ENCODE measurements at places on chromosomes 3 and 15. TPM values are rescaled to one million over a fixed set of nuclear protein-coding genes. Genes with fewer than 3 reads are reported as not detected.

GRCh38 chr3:196694202-196694638 lies 17.8 kb downstream of the CEP19 start:
- DNase-seq, result no peak

UBL7 gene
- 116 TPM for total RNA-seq

DNA sequence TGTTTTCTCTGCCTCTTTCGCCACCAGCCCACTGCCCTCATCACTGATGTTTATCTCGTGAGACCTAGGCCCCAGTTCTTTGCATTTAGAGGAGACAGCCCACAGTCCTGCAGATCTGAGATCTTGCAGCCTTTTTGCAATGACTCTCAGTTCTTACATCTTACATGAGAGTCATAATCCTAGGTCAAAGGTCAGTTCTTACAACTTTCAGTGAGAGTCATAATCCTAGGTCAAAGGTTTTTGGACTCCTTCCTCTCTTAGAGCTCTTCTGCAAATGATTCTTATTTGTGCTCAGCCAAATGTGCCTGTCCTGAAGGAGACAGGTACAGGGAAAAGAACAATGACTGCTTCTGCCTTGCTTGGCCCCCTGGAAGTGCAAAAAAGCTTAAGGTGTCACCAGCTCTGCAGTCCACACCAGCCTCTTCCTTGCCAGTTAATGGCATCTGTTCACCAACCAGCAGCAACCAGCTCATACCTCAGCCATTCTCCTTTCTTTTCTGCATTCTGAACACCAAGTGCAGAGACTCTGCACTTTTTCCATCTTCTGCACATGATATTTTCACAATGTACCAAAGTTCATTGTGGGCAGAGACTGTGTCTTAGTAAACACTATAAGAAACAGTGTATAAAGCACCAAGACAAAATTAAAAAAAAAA lies 67.1 kb downstream of the ABHD5 start:
- no peak for DNase-seq

DNA sequence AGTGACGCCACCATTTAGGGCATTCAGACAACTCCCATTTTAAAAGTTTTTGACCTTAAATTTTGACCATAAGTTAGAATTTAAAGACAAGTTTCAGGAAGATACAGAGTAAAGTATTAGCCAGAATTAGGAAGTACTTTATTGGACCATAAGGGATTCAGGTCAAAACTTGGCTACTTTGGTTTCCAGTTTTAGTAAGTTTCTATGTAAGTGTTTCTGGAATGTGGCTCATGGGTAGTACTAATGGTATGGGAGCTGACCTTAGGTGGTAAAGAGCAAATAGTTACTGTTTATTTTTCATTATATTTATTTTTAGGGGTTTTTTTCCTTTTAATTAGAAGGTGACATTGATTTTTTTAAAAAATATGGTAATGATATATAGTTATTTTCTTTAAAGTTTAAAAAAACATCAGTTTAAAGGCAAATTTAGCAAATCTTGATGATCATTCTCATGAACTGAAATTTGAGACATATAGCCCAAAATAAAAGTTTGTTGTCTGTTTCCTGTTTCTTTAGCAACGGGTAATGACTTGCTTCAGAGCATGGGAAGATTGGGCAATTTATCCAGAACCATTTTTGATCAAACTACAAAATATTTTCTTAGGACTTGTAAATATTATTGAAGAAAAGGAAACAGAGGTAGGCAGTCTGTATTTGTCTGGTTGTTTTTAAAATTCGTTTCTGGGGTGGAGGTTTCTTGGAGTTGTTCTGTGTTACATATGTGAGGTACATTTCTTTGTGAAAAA lies 34.3 kb downstream of the U2SURP start:
- no peak for DNase-seq

COL8A1 gene
- total RNA-seq, result 19.1 TPM

GRCh38 chr3:183210862-183211341 lies 42.2 kb upstream of the B3GNT5 start:
- DNase-seq, result no peak

DNA sequence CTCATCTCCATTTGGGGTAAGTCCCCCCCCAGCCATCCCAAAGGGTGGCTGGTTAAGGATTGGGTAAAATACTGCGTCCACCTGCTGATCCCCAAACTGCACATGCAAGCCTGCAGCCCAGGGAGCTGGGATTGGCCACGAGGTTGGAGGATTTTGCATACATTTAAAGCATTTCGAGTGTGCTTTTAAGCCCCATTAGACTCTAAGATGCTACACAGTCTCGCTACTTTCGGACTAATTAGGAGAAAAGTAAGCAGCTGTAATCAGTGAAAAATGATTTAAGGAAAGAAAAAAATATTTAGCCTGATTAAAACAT lies 23.9 kb downstream of the SLC6A6 start:
- no peak for DNase-seq

- no peak for DNase-seq
These were observed 647.4 kb upstream of the LMCD1 start for GRCh38 chr3:7854266-7854665.

- peak; percentile 97 for DNase-seq
These were observed at the start of gene RBM6 for GRCh38 chr3:49939858-49940666. TSS of gene RBM6 (plus strand) at chr3:49940150. CDS start at chr3:49962642, 22,492 bp downstream.

ST3GAL6 gene
- 1.4 TPM for total RNA-seq

DNA sequence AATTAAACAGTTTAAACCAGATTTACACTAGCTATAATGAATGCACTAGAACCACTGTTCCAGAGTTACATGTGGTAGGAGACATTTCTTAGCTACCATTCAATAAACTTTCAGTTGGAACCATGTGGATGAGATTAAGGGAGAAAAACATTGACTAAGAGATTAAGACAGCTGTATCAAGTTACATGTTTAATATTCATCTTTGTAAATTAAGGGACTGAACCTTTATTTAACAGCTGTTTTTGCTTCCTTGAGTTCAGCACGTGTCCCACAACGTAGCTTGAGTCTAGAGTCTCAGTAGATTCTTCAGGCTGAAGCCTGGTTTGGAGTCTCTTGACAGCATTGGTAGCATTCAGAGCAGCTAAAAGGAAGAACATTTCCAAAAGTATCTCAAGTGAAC lies 27.2 kb upstream of the CFAP44 start:
- no peak for DNase-seq

CX3CR1 gene
- not detected for total RNA-seq

GRCh38 chr3:155664925-155665695 lies 79.8 kb downstream of the PLCH1 start:
- DNase-seq, result peak; percentile 93

GRCh38 chr15:56367156-56367555 lies 1.9 kb downstream of the TEX9 start:
- no peak for DNase-seq

GRCh38 chr3:195834675-195835583 lies 23.2 kb upstream of the MUC4 start:
- no peak for DNase-seq

- DNase-seq, result peak; percentile 67
These were observed 577.7 kb downstream of the MECOM start for GRCh38 chr3:169085827-169086226.

EBLN2 gene
- 0.79 TPM for total RNA-seq

SLC12A1 gene
- total RNA-seq, result not detected

RPL39L gene
- 145 TPM for total RNA-seq

DNA sequence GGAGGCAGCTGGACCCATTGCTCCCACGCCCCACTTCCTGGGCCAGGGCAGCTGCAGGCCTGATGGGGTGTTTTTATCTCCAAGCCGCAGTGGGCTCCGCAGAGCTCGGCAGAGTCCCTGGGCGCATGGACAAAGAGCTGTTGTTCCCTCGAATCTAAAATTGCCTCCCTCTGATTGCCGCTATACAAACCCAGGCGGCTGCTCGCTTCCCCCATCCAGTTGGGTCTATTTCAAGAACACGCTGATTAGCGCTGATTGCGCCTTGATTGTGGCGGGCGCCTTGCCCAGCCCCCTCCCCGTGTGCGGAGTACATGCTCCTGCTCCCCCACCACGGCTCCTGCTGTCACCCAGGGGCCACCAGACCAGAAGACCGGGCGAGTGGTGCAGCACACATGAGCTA lies 43.4 kb upstream of the SLC6A1 start:
- DNase-seq, result no peak

KBTBD13 gene
- not detected for total RNA-seq

DNA sequence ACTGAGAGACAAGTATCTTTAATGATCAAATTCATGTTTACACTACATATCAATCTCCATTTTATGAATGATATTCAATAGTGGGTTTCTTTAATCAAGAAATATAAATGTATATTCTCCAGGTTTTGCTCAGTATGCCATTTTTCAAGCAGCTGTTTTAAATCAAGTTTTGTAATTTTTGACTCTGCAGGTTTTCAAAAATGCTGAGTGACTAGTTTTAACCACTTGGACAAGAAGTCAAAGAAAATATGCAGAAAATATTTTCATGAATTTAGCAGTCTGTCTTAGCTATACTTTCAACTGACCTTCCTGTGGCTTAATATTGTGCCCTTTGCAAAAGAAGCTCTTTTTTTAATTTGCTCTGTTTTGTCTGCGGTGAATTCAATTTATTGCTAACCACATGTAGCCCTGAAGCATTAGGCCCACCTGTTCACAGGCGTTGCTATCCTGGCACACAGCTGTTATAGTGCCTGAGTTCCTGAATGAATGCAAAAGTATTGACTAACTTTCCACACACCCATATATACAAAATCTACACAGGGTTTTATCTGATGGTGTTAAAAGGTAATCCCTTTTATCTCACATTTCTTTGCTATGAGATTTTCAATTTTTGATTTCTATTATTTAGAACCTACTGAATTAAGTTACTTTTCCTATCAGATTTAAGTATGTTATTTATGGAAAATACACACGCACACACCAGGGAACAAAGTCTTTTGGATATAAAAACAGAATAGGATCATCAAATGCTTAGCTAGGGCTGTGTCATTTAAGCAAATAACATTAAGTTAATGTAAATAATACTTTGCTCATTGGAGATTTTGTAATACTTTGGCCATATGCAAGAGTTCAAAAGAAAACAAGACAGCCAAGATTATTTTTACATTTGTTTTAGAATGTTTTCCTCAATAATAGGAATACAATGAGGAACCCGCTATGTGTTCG lies 1166.1 kb upstream of the GBE1 start:
- DNase-seq, result no peak

GRCh38 chr3:14299767-14300166 lies 102.6 kb upstream of the SLC6A6 start:
- DNase-seq, result no peak
